GM23338 (cell line): ENCODE measurements at places on chromosomes 12 and 14. TPM values are rescaled to one million over a fixed set of nuclear protein-coding genes. Genes with fewer than 3 reads are reported as not detected.
A peak's percentile ranks its signal among the peaks of the same experiment; 100 is the strongest.

- H3K4me3 ChIP-seq, result no peak overlapping the region
- H3K27ac ChIP-seq, result no peak overlapping the region
- DNase-seq, result no peak
- H3K4me1 ChIP-seq, result peaks cover 9% of the 10 kb centered on the region; the same call in 1 of the 2 replicates
Measured at GRCh38 chr12:102232036-102232435, 34.4 kb upstream of the PMCH start.

DNA sequence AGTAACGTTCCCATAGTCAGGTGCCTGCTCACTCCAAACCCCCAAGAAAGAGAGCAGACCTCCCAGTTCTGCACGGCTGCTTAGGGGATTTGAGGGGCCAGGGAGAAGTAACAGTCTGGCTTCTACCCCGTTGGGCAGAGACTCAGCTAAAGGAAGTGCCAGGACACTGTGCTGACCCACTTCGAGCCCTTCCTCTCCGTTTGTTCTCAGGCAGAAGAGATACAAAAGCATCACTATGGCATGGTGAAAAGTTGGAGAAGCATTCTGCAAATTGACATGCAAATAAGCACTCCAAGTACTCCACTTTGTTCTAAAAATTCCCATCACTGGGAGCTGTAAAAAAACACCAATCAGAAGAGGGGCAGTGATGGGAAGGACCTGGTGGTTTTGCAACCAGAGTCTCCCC lies 239.1 kb downstream of the EGLN3 start:
- H3K27me3 ChIP-seq, result no peaks in the 10 kb centered on the region
- H3K27ac ChIP-seq, result no peak overlapping the region
- H3K4me3 ChIP-seq, result no peak overlapping the region

DNA sequence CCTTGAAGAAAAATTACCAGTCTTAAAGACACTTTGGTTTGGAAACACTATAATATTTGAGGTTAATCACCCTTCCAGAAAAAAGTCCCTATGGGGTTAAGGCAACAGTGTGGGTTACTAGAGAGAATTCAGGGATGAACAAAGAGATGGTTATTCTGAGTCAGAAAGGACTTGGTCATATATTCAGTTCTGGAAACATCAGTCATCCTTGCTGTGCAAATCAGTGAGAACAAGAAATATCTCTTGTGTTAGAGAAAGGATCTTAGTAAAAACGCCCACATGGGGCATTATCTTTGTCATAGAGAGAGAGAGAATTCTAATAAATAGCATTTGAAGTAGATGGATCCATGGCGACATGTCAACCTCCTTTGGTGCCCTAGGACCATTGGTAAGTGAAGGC lies 59.4 kb upstream of the E2F7 start:
- H3K36me3 ChIP-seq, result no peaks in the 10 kb centered on the region
- no peak for DNase-seq
- H3K4me1 ChIP-seq, result no peaks in the 10 kb centered on the region
- no peak overlapping the region for H3K27ac ChIP-seq
- no peak overlapping the region for H3K4me3 ChIP-seq
- H3K27me3 ChIP-seq, result no peaks in the 10 kb centered on the region

The TMEM253 gene
- total RNA-seq, result 0.59 TPM in 1 of 2 replicates, not detected in the other

- no peaks in the 10 kb centered on the region for H3K4me1 ChIP-seq
- H3K4me3 ChIP-seq, result no peak overlapping the region
- no peaks in the 10 kb centered on the region for H3K27me3 ChIP-seq
- H3K27ac ChIP-seq, result no peak overlapping the region
- DNase-seq, result no peak
Measured at GRCh38 chr12:65355461-65355860, 77.0 kb downstream of the MSRB3 start.

- H3K27ac ChIP-seq, result no peak overlapping the region
- no peaks in the 10 kb centered on the region for H3K4me1 ChIP-seq
- H3K27me3 ChIP-seq, result no peaks in the 10 kb centered on the region
- no peak overlapping the region for H3K4me3 ChIP-seq
- DNase-seq, result no peak
Measured at GRCh38 chr14:32166029-32166428, 35.8 kb upstream of the RNU6-7 start.

GRCh38 chr12:28497889-28498411 lies 307.7 kb downstream of the CCDC91 start:
- H3K27ac ChIP-seq, result no peak overlapping the region
- DNase-seq, result no peak
- no peak overlapping the region for H3K4me3 ChIP-seq
- H3K27me3 ChIP-seq, result no peaks in the 10 kb centered on the region

- no peak overlapping the region for H3K4me3 ChIP-seq
- H3K4me1 ChIP-seq, result no peaks in the 10 kb centered on the region
- H3K27ac ChIP-seq, result no peak overlapping the region
- H3K36me3 ChIP-seq, result no peaks in the 10 kb centered on the region
Measured at GRCh38 chr12:102051431-102051965, 10.3 kb downstream of the WASHC3 start.

The CPNE6 gene
- not detected in 2 replicates for total RNA-seq

DNA sequence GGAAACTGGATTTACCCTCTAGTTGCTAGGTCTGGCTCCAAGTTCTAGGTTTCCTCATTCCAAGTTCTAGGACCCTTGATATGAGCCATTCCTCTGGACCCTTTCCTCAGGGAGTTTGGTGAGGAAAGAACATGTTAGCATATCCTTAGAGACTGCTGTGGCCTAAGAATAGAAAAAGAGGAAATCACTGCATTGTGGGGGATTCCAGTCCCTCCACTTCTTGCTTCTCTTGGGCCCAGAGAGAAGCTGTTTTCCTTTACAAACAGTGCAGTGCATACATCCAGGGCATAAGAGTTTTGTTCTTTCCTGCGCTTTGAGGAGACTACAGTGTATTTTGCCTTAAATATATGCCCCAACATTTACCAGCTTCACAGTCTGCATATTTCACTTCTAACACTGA lies 59.0 kb downstream of the LLPH start:
- no peaks in the 10 kb centered on the region for H3K27me3 ChIP-seq
- no peak for DNase-seq
- H3K4me3 ChIP-seq, result no peak overlapping the region
- H3K4me1 ChIP-seq, result no peaks in the 10 kb centered on the region; the same call in 1 of the 2 replicates
- no peak overlapping the region for H3K27ac ChIP-seq
- no peaks in the 10 kb centered on the region for H3K36me3 ChIP-seq

- H3K36me3 ChIP-seq, result peaks cover 9% of the 10 kb centered on the region; the same call in 1 of the 2 replicates
- peaks cover 4% of the 10 kb centered on the region; the same call in 1 of the 2 replicates for H3K4me1 ChIP-seq
- H3K27ac ChIP-seq, result no peak overlapping the region
- H3K27me3 ChIP-seq, result no peaks in the 10 kb centered on the region
Measured at GRCh38 chr12:1935700-1936378, 17.4 kb upstream of the CACNA2D4 start.

DNA sequence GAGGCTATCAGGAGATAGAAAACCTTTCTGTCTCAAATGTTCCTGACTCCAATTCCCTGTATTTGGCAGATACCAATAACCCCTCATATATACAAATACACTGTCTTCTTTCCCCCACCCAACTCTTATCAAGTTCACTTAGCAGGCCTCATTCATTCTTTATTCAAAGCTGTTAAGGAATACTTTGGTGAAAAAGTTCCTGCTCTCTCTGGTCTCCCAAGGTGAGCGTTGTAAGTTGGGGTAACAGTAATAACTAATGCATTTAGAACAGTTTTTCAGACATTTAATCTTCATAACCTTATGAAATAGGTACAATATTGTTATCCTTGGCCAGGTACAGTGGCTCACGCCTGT lies 3.9 kb upstream of the GDF11 start:
- H3K36me3 ChIP-seq, result no peaks in the 10 kb centered on the region
- no peak for DNase-seq
- peaks cover 6% of the 10 kb centered on the region; the same call in 1 of the 2 replicates for H3K4me1 ChIP-seq
- H3K27ac ChIP-seq, result no peak overlapping the region
- H3K4me3 ChIP-seq, result no peak overlapping the region

The KCNH5 gene
- 0.83 and 0.97 TPM in 2 replicates for total RNA-seq

The TGM1 gene
- 0.39 and 0.63 TPM in 2 replicates for total RNA-seq

- H3K4me1 ChIP-seq, result peaks cover 70% of the 10 kb centered on the region
- peak; percentile 60 for DNase-seq
- H3K4me3 ChIP-seq, result no peak overlapping the region
Measured at GRCh38 chr12:52123487-52124186, 44.1 kb downstream of the SMIM41 start.

The RD3L gene
- not detected in 2 replicates for total RNA-seq
